Left kidney (tissue), 8 donors: ENCODE measurements at places on chromosomes 6 and 20.

- DNase-seq: no peak
These were observed 44.1 kb upstream of the AKIRIN2 start for GRCh38 chr6:87745966-87746721.

GRCh38 chr6:24100024-24100769 lies 25.8 kb upstream of the NRSN1 start:
- no peak for DNase-seq

DNA sequence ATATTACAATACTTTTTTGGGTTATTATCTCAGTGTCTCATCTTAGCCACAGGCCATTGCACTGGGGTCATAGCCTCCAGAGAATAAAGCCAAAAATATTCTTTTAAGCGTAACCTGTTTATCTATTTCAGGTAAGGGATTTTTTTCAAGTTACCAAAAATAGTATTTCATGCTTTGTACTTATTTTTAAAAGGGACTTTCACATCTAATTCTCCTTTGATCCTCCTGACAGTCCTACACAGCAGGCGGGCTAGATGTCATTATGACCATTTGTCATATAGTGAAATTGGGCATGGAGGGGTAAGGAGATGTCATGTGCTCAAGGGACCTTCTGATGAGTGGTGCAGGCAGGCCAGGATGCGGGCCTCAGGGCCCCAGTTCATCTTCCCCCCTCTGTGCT lies 68.9 kb downstream of the TBC1D7 start:
- no peak for DNase-seq

- peak; percentile 67 for DNase-seq
These were observed 17.8 kb upstream of the HMGN4 start for GRCh38 chr6:26520237-26520849.

GRCh38 chr6:40832691-40833090 lies 206.3 kb downstream of the UNC5CL start:
- DNase-seq: no peak

GRCh38 chr20:7383216-7383615 lies 557.0 kb downstream of the HAO1 start:
- DNase-seq: no peak

GRCh38 chr6:37047346-37047688 lies 41.9 kb downstream of the FGD2 start:
- DNase-seq: no peak

DNA sequence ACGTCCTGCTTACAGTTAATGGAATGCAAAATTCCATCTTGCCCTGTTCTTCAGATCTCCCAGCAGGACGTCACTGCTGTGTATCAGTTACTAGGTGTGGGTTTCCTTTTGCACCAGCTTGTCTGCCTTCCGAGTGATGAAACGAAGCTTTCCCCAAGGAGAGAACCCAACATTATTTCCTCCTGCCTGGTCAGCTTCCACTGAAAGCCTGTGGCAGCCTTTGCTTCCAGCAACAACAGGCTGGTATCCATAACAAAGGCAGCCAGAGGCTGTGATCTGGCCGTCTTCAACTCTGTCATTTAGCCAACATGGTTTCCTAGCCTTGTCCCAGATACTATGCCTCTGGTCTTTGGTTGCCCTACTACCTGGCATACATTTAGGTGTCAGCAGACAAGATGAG lies 78.9 kb upstream of the HEY2 start:
- peak; percentile 32 for DNase-seq

GRCh38 chr6:124791156-124791555 lies 171.1 kb upstream of the RNF217 start:
- DNase-seq: no peak

DNA sequence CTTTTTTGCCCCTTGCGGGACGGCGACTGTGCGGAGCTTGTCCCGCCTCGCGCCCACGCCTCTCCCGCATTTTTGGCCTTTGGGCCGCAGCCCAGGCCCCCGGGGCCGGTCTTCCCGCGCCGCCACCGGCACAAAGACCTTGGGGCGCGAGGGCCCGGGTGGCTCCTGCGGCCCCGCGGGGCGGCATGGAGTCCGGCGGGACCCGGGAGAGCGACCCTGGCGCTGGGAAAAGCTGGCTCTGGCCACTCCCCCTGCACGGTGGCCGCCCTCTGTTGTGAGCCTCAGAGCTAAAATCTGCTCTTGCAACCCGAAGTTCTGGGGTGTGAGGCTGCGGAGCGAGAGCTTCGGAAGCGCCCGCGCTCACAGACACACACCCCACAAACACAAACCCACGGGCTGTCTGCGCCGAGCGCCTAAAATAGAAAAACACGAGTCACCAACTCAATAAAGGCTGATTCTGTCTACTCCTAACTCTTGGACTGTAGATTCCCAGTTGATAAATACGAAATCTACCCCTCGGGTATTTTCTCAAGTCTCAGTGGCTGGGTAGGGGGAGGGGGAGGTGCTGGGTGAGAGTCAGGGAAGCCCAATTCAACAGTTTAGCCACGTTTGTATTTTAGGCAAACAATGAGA lies 496 bp upstream of the BEND3 start:
- peak; percentile 63 for DNase-seq

GRCh38 chr6:17281100-17281496 lies at the start of gene RBM24:
Gene RBM24 (plus strand): TSS chr6:17281361. CDS start chr6:17281582, 221 bp downstream.
- peak; percentile 63 for DNase-seq

DNA sequence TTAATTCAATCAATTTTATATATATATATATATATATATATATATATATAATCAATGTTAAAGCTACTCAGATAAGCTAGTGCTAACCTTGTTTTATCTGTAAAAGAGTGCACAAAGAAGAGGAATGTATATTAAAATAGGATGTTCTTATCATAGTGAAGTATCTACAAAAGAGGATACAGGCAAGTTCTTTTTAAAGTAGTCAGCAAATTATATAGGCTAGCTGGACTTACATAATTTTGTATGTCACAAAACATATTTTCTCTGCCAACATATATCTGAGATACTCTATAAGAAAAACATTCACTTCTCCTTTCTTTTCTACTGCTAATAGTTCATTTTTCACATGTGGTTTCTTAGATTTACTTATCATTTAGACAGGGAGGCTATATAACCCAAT lies 39.9 kb downstream of the KHDRBS2 start:
- no peak for DNase-seq

DNA sequence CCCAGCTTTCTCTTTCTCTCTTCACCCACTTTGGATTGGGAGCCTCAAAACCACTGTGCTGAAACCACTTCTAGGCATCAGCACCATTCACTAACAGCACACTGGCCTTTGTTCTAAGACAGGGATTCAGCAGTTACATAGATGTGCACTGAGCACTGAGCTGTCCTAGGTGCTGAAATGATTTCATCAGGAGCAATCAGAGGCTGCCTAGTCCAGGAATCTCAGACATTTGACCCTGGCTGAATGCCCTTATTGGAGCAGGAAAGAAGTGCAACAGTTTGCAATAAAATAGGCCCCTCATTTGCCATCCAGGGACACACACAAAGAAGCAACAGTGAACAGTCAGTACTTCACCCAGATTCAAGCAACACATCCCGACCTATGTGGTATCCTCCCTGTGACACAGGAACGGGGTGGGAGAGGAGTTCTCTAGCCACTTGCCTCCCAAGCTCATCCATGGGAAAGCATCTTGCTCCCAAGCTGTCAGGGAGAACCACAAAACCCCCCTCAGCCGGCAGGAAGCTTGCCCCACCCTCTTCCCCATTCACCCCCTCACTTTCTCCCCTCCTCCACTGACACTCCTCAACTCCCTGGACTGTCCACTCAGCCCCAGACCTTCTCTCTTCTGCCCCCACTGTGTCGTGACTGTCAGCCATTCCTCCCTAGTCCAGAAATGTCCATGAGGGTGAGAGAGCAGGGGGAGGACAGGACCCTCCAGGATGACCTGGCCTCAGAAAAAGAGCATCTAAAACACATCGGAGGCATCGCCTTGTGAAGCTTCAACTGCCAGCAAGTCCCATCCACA lies 304.4 kb downstream of the PREX1 start:
- peak; percentile 92 for DNase-seq

GRCh38 chr20:37807471-37808232 lies 95.3 kb upstream of the VSTM2L start:
- no peak for DNase-seq

DNA sequence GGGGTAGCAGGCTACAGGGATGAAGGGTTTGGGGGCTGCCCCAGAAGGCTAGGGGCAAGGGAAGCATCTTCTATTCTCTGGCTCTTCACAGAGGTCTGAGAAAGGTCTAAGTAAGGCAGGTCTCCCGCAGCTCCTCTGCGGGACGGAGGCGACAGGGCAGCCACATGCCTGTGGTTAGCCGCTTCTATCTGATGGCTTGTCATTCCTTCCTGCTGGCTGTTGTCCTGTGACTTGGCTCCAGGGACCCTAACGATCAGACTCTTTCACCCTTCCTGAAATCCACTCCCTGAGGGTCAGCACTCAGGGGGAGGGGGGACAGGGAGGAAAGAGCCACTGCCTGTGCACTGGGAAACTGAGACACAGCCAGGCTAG lies 673 bp downstream of the CST7 start:
- DNase-seq: no peak

GRCh38 chr6:153096792-153097191 lies 34.3 kb downstream of the RGS17 start:
- DNase-seq: no peak

- DNase-seq: no peak
These were observed 4.6 kb downstream of the AGPAT4 start for GRCh38 chr6:161269310-161269709.

DNA sequence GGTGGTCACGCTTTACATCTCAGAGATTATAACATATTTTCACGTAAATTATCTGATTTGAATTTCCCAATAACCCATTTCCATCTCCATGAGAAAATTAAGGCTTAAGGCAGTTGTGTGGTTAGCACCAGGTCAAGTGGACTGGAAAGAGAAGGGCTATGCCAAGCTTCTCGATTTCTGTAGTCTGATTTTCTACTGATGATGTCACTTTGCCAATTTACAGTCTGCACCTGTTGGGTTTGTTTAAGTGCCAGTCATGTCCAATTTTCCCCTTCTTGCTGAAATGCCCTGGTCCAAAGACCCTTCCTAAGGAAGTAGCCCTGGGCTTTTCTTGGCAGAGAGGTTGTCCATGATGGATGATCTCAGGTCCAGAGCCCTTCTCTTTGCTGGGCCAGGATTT lies 562.3 kb upstream of the BTBD3 start:
- DNase-seq: no peak

GRCh38 chr6:25370178-25371036 lies 91.2 kb downstream of the CARMIL1 start:
- no peak for DNase-seq

GRCh38 chr6:112114577-112115223 lies 27.3 kb downstream of the FAM229B start:
- no peak for DNase-seq

DNA sequence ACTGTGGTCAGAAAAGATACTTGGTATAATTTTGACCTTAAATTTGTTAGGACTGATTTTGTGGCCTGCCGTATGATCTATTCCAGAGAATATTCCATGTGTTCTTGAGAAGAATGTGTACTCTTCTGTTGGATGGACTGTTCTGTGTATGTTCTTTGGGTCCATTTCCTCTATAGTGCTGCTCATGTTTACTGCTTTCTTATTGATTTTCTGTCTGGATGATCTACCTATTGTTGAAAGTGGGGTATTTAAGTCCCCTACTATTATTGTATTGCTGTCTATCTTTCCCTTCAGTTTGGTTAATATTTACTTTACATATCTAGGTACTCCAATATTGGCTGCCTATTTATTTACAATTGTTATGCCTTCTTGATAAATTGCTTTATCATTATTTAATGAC lies 298.4 kb downstream of the BCKDHB start:
- DNase-seq: no peak

- DNase-seq: no peak
These were observed 139.7 kb downstream of the SYNDIG1 start for GRCh38 chr20:24608926-24609667.

GRCh38 chr20:22575087-22575721 lies 9.2 kb downstream of the FOXA2 start:
- DNase-seq: no peak

DNA sequence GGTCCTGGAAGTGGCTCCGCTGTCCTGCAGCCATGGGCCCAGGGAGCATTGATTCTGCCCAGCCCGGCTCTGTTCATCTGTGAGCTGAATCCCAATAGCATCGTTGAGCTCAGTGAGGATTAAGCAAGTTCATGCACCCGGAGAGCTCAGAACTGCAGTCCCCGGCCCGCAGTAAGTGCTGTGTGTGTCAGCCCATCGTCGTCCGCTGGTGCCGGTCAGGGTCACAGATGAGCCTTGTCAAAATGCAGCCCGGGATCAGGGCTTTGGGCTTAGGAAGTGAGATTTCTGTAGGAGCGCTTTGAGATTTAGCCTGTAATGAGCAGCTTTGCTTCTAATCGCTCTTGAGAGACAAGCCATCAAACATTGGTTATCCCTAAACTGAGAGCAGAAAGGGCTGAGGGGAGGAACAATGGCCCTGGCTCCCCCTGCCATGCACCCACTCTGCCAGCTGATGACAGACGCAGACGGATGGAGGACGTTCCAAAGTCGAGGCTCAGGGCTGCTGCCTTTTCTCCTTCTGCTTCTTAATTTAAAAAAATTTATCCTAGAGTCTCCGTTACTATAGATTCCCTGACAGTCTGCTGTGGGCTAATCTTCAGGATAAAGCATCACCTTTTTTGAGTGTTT lies 25.6 kb upstream of the SULF2 start:
- DNase-seq: no peak

DNA sequence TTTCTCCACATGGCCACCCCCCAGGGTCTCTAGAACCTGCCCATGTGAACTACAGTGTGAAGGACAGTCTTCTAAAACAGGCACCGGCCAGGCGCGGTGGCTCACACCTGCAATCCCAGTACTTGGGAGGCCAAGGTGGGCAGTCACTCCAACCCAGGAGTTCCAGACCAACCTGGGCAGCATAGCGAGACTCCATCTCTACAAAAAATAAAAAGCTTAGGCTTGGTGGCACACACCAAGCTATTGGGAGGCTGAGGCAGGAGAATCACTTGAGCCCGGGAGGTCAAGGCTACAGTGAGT lies 13.7 kb downstream of the ACSS1 start:
- DNase-seq: no peak

DNA sequence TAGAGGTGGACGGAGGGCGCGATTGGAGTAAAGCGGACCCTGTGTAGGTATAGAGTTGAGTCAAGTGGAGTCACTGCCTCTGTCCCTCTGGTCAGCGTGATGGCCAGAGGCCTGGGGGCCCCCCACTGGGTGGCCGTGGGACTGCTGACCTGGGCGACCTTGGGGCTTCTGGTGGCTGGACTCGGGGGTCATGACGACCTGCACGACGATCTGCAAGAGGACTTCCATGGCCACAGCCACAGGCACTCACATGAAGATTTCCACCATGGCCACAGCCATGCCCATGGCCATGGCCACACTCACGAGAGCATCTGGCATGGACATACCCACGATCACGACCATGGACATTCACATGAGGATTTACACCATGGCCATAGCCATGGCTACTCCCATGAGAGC lies 479 bp downstream of the SLC39A7 start:
- no peak for DNase-seq

GRCh38 chr6:139433631-139434419 lies 59.4 kb upstream of the CITED2 start:
- DNase-seq: no peak

GRCh38 chr6:1641343-1641885 lies 31.7 kb downstream of the FOXC1 start:
- DNase-seq: no peak
